Retina (tissue), 1 donor: ENCODE measurements at places on chromosomes 13 and 19.
A peak's percentile ranks its signal among the peaks of the same experiment; 100 is the strongest.

DNA sequence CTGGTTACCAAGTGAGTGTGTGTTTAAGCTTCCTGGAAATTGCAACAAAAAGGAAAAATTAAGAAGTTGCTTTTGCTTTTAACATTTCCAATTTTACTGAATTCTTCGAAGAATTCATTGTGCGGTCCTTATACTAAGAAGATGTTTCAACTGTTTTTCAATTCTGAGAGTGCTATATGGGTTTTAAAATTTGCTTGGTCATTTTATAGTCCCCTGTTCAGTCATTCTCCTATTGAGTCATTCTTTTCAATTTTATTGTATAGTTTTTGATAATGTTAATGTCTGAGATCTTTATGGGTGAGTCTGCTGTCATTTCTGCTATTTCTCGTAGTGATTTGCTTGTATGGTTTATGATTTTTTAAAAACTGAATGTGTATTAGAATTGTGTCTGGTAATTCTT lies 26.5 kb downstream of the UBA2 start:
- no peak for DNase-seq

GRCh38 chr19:46620267-46620666 lies 4.6 kb downstream of the PTGIR start:
- no peak for DNase-seq

DNA sequence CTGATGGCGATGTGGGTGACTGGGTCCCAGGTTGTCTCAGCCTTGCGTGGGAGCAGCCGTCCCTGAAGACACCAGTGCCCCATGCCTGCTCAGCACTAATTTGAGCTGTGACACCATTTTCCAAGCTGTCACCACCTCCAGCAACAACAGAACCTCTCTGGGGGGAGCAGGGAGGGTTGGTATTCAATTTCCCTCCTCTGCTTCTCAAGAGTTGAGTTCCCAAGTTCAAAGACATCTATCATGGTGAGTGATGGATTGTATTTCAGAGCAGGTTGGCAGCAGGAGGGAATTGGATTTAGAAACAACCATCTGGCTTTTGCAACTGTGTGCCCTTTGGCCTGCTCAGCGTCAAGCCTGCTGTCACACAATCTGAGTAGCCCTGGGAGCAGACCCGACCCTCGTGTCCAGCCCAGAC lies 46.9 kb upstream of the UQCRFS1 start:
- DNase-seq = no peak

- no peak for DNase-seq
Observed at GRCh38 chr13:89733829-89734228, 1613.7 kb upstream of the MIR17HG start.

- DNase-seq = peak; percentile 19
Observed at GRCh38 chr13:104170980-104171555, 1104.9 kb upstream of the SLC10A2 start.

- no peak for DNase-seq
Observed at GRCh38 chr13:106548064-106548696, 12.7 kb upstream of the EFNB2 start.

DNA sequence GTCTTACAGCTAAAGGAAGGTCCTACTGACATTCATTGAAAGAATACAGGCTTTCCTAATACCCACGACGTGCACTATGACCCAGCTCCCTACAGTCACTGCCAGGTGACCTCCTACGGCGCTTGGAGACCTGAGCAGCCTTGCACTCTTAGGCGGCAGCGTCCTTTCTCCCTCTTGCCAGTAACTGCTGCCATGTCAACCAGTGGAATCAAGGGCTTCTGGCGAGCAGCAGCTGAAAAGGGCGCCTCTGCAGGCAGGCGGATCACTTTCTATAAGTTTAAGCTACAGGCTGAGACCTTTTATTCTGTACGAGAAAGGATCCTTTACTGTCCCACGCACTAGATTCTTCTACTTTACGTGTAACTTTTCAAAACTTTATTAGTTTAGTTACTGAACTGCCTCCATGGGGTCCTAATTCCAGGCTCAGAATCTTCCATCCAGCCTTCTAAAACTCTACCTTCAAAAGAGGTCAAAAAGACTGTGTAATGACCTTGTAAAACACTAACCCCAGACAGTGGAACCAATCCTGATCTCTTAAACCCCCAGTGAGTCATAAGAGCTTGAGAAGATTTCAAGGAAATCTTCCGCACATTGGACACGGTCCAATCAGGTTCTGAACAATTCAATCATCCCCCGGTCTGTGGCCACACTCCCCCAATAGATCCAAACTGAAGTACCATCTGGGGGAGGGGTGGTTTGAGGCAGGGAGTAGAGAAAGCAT lies 1.9 kb downstream of the KCTD12 start:
- peak; percentile 50 for DNase-seq

- no peak for DNase-seq
Observed at GRCh38 chr19:28427376-28428083, 785.4 kb downstream of the UQCRFS1 start.

- DNase-seq = no peak
Observed at GRCh38 chr19:18468517-18468916, 30.6 kb upstream of the ISYNA1 start.

GRCh38 chr13:107819071-107819470 lies 396.3 kb downstream of the LIG4 start:
- no peak for DNase-seq

DNA sequence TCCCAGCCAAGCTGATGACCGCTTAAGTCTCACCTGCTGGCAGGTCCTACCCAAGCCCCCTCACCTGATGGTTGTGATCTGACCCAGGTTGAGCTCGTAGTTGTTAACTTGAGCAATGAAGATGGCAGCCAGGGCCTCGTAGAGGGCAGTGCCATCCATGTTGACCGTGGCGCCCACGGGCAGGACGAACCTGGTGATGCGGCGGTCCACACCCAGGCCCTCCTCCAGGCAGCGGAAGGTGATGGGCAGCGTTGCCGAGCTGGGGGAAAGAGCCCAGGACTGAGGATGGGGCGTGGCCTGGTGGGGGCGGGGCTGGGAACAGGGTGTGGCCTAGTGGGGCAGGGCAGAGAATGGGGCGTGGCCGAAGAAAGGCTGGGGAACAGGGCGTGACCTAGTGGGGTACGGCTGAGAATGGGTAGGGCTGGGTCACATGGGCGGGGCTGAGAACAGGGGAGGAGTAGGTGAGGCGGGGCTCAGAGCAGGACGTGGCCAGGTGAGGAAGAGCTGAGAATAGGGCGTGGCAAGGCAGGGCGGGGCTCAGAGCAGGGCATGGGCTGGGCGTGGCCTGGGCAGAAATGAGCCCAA lies 12.9 kb downstream of the OR7C2 start:
- DNase-seq = no peak

- DNase-seq = no peak
Observed at GRCh38 chr13:73578251-73578875, 519.6 kb downstream of the KLF5 start.

- DNase-seq = no peak
Observed at GRCh38 chr13:112903071-112903577, 65.9 kb upstream of the MCF2L start.

- DNase-seq = no peak
Observed at GRCh38 chr13:36509369-36509768, 77.1 kb downstream of the CCNA1 start.

GRCh38 chr13:110166598-110166997 lies 140.4 kb downstream of the COL4A1 start:
- no peak for DNase-seq

DNA sequence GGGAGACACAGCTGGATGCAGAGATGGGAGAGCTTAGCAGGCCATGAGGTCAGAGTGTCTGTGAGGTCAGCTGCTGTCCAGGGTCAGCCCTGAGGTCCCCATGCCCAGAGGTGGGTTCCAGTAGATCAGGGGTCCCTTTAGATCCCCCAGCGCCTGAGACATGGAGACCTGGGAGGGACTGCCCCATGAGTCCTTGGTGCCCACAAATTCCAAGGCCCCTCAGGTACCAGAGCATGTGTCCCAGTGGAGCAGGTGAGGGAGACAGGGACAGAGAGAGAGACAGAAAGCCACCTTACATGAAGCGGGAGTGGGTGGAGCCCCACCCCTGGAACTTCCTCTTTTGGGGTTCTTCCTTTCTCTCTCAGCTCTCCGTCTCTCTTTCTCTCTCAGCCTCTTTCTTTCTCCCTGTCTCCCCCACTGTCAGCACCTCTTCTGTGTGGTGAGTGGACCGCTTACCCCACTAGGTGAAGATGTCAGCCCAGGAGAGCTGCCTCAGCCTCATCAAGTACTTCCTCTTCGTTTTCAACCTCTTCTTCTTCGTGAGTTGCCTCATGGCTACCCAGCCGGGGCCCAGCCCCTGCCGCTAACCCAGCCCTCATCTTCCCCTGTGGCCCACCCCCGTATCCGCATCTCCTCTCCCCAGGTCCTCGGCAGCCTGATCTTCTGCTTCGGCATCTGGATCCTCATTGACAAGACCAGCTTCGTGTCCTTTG lies at the start of gene CD37:
Gene CD37 (plus strand): TSS at position 336 of the 713 bp plus-strand sequence. CDS start 135 bp downstream, at position 471.
- DNase-seq = no peak

- no peak for DNase-seq
Observed at GRCh38 chr19:10832939-10833296, 3.1 kb downstream of the TMED1 start.

- no peak for DNase-seq
Observed at GRCh38 chr13:30373727-30374126, 48.6 kb upstream of the UBE2L5 start.

GRCh38 chr13:46962281-46962941 lies 65.6 kb upstream of the HTR2A start:
- DNase-seq = no peak

DNA sequence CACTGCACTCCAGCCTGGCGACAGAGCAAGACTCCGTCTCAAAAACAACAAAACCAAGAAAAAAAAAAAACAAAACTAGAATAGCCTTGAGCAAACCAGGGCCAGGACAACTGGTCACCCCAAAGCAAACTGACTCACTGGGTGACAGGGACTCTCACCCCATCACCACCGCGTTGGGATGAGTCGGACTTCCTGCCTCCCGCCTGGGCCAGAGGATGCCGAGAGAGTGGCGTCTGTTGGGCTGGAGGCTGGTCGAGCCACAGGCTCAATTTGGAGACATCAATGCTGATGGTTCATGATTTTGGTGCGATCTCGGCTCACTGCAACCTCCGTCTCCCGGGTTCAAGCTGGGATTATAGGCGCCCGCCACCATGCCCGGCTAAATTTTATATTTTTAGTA lies 11.6 kb downstream of the TMPRSS9 start:
- DNase-seq = no peak

DNA sequence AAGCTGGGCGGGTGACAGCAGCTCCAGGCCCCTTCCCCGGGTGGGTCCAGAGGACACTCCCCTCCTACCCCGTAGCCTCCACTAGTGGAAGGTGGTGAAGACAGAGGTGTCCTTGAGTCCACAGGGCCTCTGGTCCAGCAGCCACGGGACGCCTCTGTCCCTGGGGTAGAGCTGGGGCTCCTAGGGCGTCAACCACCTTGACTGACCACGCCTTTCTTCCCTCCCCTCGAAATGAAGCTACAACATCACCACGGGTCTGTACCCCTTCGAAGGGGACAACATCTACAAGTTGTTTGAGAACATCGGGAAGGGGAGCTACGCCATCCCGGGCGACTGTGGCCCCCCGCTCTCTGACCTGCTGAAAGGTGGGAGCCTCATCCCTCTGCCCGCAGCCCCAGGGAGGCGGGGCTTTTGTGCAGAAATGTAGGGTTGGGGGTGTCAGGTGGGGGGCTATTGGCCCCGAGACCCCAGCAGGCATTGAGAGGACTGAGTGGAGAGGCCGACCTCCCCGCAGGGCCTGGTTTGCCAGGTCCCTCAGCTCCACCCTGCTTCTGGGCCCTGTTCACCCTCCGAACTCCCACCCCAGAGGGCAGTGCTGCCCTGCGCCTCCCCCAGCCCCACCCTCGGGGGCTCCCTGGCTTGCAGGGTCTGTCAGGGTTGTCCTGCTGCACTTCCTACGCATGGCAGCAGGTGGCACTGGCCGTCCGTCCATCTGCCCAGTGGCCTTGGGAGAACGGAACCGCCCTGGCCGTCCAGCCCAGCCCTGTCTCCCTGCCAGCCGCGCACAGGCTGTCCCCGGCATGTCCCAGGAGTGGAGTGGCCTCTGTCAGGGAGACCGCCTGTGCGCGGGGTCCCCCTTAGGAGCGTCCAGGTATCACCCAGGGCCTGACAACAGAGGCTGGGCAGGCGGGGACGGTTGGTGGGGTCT lies 15.7 kb downstream of the STK11 start:
- DNase-seq = peak; percentile 73

DNA sequence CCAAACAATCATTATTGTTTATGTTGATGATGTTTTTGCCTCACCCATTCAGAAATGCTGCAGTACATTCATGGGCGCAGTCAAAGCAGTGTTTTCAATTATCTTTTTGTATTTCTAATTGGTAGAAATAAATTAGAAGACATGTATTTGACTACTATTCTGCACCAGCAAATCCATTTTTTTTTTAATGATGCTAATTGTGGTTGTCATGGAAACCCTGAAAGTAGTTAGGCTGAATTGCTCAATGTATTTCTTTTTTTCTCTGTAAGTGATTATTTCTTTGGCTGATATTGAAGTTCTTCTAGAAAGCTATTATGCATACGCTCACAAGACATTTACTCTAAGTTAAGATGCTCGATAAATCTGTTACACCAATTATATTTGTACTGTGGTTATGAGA lies 101.2 kb downstream of the RFC3 start:
- DNase-seq = no peak

- DNase-seq = no peak
Observed at GRCh38 chr13:112574416-112574815, 13.5 kb downstream of the TUBGCP3 start.

DNA sequence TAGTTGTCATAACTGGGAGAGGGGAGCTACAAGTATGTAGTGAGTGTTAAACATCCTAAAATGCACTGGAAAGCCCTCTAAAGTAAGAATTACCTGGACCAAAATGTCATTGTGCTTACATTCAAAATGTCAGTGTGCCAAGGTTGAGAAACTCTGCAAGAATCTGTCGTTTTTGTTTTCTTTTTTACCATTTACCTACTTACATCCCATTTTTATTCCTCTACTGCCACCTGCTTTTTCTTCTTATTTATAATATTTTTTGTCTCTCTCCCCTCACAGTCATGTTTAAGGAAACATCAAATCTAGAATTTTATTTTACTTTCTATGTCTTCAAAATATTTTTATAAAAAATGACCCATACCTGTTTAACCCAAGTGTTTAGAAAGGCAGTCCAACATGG lies 226.4 kb downstream of the PCDH17 start:
- no peak for DNase-seq

GRCh38 chr13:99421758-99422585 lies 79.3 kb upstream of the TM9SF2 start:
- DNase-seq = no peak

- DNase-seq = no peak
Observed at GRCh38 chr13:27083183-27083582, 88.4 kb downstream of the USP12 start.

DNA sequence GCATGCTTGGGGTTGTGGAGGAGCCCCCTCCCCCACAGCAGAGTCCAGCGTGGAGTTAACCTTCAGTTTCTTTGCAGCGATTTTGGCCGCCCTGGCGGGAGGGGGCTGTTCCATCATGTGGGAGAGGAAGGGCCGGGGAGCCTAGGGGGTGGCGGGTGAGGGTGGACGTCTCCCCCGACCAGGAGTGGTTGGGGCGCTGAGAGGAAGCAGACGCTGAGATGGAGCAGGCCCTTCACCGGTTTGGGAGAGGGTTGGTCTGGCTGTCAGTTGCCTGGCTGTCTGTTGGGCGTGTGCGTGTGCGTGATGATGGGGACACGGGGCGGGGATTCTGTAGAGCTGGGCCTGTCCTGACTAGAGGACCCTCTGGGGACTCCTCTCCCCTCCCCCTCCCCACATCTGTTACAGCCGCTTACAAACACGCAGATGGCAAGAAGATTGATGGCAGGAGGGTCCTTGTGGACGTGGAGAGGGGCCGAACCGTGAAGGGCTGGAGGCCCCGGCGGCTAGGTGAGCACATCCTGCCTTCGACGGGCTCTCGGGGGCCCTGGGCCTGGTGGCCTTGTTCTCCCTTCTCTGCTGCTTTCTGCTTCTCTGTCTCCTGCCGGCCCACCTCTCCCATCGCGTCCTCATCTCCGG lies 9.8 kb upstream of the LIN7B start:
- DNase-seq = peak; percentile 41
